Nephron progenitor cell (in vitro differentiated cells): ENCODE measurements at places on chromosomes 6 and 20.

DNA sequence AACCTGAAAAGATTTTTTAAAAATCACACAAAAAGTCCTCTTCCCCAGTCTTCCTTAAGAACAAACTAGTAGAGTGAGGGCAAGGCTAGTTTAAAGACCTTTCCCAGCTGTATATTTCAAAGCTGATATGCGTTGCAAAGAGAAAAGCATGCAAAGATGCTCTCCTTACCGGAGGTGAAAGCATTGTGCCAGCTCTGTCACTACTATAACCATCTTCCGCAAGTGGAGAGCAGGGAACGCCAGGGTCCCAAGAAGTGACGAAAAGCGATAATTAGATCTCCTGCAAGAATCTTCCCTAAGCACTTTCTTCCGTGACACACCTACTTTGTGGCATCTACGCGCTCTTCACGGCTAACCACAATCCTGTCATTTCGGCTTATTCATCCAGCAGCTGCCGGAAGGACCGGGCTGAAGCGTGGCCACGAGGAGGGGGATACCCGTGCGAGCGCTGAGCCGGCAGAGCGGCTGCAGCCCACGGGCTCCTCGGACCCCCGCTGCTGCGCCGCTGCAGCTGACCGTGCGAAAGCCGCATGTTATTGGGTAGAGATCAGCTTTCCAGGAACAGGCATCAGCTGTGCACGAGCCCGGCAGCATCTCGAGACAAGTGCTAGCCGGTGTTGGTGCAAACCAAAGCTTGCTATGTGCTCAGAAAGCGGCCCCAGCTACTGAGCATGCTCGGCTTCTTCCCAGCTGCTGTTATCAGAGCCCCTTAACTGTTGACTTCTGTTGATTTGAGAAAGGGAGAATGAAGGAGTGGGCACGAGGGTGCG, 57.2 kb upstream of the ARHGAP18 start:
- peak; percentile 68 for DNase-seq

DNA sequence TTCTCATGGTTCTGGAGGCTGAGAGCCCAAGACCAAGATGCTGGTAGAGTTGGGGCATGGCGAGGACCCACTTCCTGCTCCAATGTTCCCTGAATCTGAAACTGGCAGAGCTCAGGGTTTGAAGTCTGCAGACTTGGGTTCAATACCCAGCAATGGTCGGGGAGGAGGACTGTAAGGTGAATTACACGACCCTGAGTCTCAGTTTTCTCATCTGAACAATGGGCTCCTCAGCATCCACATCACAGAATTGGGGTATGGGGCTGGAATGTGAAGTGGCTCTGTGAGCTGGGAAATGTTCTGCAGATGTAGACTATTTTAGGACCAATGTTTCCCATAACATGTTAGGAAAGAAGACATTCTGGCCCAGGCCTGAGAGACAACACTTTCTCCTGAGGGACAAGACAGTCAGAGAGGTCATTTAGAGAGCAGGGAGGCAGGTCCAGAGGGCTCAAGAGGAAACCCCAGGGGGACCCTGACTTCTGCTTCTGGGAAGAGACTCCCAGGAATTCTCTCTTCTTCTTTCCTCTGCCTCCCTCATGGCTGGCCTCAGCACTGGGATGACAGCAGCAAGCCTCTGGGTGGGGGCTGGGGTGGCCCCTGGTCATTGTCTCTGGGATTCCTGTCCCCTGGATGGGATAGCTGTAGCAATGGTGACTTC, 141.3 kb upstream of the PMEPA1 start:
- DNase-seq, result no peak

DNA sequence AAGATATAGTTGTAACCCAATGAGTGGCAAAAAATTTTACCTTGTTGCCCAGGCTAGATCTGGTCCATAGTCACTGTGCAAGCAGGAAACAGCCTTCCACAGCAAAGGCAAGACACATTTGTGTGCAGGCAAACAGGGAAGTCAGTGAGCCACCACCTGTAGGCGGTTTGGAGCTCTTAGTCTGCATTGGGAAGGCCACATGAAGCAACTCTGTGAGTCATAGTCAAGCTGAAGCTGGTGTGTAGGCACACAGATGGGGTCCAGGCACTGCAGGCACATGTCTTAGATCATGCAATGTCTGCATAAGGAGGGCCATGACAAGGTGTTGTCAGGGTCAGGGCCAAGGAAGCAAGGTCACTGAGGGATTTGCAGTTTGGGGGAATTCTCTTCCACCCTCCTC, 543.2 kb upstream of the EPHA7 start:
- no peak for DNase-seq

GRCh38 chr20:5393218-5393870, 76.6 kb upstream of the PROKR2 start:
- DNase-seq, result no peak

DNA sequence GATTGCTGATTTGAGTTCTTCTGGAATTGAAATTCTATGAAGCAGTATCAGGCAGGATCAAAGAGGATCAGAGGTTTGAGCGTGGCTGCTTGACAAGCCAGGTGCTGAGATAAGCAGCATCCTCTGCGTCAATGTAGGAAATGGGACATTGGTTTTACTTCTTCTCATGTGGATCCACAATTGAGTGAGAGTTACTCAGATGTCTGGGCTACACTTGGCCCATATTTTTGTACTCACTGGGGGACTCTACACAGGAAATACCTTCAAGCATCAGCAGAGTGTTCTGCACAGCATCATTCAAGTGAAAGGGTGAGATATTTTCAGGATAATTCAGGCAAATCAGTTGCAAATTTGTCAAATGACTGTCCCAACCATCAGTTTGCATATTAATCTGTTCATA, 613.9 kb upstream of the ARID1B start:
- no peak for DNase-seq

DNA sequence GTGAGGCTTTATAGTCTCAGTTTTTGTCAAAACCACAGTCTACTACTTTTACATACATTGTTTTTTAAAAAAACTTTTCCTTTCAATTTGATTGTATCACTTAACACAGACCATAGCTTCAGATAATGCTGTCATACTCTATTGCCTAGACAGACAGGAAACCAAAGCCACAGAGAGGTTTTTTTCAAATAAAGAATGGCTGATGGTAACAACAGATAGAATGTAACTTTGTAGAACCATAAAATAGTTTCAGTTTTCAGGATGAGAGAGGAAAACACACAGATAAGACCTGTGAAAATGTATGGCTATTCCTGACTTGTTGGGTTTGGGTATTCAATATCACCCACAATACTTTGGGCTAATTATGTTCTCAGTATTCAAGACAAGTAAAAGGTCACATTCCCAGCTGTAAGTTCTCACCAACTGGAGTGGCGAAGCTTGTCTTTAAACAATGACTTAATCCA, 94.0 kb downstream of the ADGRG6 start:
- no peak for DNase-seq

GRCh38 chr6:74574794-74575193, 631.1 kb downstream of the COL12A1 start:
- peak; percentile 8 for DNase-seq

GRCh38 chr20:10338426-10339180, 95.4 kb downstream of the MKKS start:
- DNase-seq, result no peak

DNA sequence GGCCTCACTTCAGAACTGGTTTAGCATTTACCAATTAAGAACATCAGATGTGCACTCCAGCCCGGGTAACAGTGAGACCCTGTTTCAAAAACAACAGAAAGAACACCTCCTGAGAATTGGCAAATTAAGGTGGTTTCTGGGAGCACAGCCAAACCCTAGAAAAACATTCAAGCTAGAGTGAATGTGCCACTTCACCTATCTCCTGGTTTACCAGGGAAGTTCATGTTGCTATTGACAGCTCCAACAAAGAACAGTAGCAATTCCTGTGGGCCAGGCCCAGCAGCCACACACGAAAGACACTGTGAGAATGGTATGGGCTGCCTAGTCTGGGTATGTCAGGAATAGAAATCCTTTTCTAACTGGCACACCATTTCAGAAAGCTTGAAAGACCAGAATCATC, 4.9 kb downstream of the POLR1C start:
- no peak for DNase-seq

DNA sequence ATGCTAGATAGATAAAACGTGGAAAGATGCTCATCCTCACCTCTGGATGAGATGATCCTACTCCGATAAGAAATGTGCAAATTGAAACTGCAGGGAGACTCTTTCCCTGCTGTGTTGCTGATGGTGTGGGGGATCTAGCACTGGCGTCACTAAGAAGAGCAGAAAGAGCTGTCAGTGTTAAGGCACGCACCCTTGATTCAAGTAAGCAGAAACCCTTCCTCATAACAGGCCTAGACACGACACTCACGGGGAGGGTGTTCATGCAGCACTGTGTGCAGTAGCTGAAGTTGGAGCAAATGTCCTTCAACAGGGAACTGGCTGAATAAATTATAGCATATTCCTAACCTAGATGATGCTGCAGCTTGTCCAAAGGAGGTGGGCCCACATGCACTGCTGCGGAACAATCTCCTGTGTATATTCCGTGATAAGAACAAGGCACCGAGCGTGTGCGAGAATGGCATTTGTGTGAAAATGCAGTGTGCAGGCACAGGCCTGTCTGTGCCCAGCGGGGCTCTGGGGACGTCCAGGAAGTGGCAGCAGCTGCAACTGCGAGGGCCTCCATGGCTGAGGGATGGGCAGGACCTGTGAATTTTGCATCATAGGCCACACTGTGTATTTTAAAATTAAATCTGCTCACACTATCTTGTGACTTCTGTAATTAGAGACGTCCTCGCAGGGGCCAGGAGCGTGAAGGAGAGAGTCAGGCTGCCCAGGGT, 64.0 kb downstream of the TCP11 start:
- DNase-seq, result no peak

DNA sequence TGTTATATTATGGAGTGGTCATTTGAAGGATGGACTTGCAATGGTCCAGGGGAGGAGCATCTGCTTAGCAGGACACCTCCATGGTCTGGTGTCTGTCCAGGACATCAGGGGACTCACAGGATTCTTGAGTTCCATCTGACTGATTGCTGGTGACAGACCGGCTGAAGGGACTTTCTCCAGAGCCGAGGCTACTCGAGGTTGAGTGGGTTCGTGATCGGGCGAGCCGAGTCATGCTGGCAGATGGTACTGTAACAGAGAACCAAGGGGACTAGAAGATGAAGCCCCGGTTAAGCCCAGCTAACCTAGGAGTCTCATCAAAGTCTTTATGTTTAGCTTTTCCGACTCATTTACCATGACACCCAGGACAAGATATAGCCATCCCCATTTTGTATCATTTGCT, 7.5 kb upstream of the SLA2 start:
- no peak for DNase-seq
